GM23248 (cell line): ENCODE measurements at places on chromosomes 12 and 14.
A peak's percentile ranks its signal among the peaks of the same experiment; 100 is the strongest.

DNA sequence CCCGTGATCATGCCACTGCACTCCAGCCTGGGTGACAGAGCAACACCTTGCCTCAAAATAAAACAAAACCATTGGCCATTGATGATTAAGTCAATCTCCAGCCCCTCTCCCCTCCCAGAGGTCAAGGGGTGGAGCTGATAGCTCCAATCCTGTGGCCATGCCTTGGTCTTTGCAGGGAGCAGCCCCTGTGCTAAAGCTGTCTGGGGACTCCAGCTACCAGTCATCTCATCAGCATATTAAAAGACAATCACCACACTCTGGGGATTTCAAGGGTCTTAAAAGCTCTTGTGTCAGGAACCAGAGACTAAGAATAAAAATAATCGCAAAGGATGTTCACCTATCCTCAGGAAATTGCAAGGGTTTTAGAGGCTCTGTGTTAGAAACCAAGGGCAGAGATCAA, 30.6 kb downstream of the HCAR2 start:
- no peak for DNase-seq

DNA sequence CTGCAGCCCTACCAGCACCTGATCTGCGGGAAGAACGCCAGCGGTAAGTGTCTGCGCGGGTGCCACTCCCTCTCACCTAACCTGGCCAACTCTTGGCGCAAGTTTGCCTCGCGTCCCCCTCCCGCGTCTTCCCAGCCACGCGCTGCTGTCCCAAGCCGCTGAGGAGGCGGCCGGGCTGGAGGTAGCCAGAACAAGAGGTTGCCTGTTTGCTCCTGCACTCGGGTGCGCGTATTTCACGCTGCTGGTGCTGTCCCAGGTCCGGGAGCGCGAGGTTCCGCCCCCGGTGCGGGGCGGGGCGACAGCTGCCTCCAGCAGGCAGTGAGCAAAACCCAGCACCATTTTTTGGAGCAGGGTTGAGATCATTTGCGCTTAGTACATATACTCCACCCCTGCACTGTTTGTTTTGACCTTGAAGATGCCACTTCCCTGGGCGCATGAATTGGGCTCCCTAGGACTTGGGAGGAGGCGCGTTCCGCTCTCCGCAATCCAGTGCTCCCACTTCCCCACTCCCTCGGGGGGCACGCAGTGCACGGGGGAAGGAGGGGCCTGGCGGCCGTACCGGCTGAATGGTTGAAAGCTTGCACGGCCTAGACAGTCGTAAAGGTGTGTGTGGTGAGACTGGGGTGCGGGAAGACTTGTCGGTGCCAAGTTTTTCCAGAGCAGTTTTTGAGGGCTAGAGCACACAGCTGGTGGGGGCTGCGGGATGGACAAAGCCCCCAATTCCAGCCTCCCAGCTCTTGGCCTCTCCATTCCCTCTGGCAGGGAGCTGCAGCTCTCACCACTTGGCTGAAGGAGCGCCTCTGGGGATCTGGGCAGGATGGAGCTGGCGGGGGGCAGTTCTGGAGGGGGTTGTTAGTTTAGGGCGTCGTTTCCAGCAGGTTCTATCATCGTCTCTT, 226.9 kb upstream of the CRY1 start:
- peak; percentile 73 for DNase-seq

DNA sequence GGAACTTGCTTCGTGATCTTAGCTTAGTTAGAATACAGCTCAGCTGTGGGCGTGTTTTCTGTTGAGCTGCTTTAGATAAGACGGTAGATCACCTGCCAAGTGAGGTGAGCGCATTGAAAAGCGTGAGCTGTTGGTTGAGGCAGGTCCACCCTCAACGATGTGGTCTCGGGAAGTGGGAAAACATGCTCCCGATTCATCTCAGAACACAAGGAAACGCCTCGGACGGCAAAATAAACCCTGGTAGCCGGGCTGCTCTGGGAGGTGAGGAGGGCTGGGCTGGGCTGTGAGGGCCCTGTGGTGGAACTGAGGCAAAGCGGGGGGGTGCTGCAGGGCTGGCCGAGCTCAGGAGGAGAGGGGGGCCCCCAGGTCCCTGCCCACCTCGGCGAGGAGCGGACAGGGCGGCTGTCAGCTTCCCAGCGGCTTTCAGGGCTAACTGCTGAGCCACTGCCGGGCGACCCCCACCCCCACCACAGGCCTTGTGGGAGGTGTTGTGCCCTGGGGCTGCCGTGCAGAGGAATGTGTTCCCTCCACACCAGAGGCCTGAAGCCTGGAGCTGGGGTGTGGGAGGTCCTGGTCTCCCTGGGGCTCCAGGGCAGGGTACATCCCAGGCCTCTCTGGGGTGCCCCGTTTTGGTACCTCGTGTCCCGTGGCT, 30.7 kb downstream of the NOC4L start:
- DNase-seq, result no peak

DNA sequence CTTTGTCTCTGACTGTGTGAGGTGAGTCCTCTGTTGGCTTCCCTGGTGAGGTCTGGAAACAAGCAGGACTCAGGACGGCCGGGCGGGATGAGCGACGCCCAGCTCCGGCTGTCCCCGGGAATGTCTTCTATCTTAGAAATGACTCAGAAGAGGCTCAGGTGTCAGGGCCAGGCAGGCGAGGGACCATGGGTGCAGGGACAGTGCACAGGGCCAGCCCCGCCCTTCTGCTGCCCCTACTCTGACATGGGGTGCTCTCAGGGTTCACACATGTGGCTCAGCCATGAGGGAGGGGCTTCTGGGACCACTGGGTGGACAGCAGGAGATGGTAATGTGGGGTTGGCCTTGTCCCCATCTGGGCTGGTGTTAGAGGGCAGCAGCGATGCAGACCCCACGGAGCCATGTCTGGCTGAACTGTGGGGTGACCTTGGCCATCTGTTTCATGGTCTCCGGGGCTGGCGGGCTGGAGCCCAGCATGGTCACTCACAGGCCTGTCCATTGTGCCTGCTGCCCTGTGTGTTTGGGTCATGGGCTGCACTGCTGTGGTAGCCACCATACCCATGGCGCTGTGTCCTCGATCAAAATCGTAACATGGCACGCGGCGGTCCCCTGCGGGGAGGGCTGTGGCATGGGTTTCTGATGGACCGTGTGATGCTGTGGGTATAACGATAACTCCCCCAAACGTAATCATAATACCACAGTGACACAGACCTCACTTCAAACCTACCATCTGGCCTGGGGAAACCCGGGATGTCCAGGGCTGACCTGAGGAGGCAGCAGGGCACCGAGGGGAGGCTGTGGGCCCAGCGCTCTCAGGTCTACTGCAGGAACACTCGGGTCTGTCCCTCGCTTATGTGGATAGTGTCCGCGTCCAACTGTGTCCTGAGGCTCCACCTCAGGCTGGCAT, 368.8 kb downstream of the TMEM121 start:
- no peak for DNase-seq

DNA sequence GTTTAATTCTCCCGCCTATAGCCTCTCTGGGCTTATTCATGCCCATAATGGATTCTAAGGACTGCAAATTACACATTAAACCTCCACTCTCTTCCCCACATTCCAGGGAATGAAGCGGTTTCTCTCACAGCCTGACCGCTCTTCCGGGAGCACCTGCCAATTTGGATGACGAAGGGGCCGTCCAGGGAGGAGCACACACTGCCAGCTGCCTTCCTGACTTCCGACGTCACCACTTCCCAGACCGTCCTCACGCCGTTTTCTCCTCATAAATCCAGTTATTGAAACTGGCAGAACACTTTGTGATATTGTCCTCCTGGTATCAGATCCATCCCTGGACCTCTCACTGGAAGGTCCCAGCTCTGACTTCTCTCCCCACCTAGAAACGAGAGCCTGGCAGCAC, 87.6 kb downstream of the GCH1 start:
- peak; percentile 85 for DNase-seq

GRCh38 chr12:62632411-62632918, 165.8 kb downstream of the MON2 start:
- peak; percentile 69 for DNase-seq

- peak; percentile 48 for DNase-seq
These were observed 3.0 kb upstream of the LGALS3 start for GRCh38 chr14:55126034-55126433.

- DNase-seq, result peak; percentile 6
These were observed 27.0 kb upstream of the INSM2 start for GRCh38 chr14:35506927-35507326.

DNA sequence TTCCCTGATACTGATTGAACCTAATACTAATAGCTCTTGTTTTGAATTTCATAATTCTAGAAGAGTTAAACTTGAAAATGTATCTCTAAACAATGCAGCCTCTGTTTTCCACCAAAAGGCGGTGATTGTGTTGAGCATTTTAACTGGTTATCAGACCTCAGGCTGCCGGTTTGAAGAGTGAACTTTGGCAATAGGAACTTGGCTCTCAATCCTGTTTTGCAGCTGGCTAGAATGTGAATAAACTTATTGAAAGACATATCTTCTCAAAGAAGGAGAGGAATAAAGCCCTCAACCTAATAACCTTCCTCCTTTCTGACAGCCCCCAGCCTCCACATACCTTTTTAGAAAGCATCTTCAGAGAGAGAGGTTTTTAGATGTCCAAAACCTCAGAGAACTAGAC, 105.4 kb downstream of the SRGAP1 start:
- no peak for DNase-seq

- DNase-seq, result peak; percentile 9
These were observed 126.3 kb upstream of the FBXO33 start for GRCh38 chr14:39558525-39558924.

DNA sequence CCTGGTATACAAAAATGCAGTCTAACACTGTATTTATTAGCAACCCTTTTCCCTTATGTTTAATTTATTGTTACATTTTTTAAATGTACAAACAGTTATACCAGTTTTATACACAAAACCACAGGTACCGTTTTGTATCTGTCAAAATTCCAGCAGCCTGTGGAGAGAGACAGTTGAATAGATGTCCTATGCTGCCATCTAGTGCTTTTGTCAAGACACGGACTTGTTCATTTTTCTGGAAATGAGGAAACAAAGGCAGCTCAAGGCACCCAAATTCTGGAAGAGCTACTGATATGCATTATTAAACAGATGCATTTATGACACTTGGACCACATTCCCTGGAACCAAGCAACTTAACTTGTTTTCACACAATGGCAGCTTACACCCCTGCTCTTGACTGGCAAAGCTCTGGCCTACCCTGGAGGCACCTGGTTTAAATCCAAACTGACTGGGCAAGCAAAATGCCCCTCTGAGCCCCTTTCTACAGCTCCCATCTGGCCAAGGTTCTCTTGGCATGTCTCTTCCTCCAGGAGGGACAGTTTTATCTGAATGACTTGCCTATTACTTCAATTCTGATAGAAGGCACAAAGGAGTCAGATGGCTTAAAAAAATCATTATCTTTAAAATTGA, 286.9 kb upstream of the PRKD1 start:
- peak; percentile 85 for DNase-seq

DNA sequence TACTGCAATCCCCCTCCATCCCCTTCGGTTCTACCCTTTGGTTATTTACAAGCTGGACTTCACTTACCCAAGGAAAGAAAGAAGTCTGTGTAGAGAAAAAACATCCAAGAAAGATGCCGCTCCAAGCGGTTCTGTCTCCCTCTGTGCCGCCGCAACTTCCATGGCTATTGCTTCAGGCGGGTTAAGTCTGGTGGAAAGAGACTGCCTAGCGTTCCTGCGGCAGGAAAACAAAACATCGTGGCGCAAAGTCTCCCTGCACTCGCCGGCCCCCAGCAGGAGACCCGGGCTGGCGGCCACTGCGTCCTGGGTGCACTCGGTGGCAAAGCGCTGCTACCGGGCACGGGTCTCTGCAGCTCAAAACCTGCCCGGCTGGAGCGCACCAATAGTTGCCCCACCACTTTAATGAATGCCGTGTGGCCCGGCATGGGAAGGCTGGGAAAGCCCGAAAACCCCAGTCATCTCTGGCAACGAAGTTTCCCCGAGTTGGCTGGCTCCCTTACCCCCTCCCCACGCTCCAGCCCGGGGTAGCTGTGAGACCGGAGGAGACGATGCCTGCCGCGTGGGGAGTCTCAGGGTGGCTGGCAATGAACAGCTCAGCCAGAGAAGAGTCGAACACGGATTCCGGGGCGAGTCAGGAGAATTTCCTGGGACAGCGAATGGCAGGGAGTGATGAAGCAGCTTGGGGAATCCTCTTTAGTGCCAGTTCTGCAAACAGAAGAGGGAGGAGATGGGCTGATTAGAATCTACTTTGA, 3.5 kb upstream of the KCNK10 start:
- DNase-seq, result no peak

GRCh38 chr12:857611-858010, 91.9 kb downstream of the RAD52 start:
- DNase-seq, result peak; percentile 94

- DNase-seq, result peak; percentile 59
These were observed 2.1 kb downstream of the CHST11 start for GRCh38 chr12:104458694-104459367.

DNA sequence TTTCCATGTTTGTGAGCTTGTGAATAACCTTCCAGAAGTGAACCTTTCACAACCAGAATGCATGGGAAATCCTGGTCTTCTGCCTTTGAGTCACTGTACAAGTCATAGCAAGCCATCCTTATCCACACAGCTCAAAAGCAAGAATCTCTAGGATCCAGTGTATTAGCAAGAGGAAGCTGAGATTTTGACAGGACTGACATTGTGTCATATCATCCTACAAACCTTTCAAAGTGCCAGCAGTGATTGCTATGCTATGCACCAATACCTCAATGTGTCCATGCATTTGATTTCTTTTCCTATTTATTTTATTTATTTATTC, 13.5 kb upstream of the NRDE2 start:
- peak; percentile 36 for DNase-seq

DNA sequence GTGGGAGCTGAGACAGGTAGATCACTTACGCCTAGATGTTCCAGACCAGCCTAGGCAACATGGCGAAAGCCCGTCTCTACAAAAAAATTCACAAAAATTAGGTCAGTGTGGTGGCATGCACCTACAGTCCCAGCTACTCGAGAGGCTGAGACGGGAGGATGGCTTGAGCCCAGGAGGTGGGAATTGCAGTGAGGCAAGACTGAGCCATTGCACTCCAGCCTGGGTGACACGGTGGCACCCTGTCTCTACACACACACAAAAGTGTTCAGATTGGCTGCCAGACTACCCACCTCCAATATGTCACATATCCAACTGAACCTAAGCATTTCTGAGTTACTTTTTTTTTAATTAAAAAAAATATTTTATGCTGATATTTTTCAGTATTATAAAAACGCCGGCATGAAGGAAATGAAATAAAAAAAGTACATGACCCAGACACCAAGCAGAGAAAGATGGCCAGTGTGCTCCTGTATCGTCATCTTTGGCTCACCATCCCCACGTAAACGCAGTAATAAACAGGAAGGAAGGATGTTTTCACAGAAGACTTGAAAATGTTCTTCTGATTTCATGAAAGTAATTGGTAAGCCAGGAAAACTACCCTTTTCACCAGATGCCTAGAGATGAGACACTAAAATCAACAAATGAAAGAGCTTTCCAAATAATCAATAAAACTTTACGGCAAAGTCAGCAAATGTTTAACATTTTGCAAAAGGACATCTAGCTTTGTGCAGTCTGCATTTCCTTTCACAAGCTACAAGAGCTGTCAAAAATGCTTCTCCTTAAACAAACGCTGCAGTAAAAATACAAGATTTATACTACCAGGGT, 26.4 kb downstream of the CDC42BPB start:
- peak; percentile 56 for DNase-seq

GRCh38 chr12:120668868-120669840, 17.8 kb upstream of the MLEC start:
- DNase-seq, result peak; percentile 83

GRCh38 chr12:22276867-22277266, 57.6 kb downstream of the ST8SIA1 start:
- DNase-seq, result no peak

GRCh38 chr14:78319887-78320635, 149.9 kb downstream of the NRXN3 start:
- no peak for DNase-seq
